Activated gamma-delta T cell treated with Interleukin-2 at 50 U/mL for 16 hours (primary cell): ENCODE measurements at places on chromosomes 7 and 10.

GRCh38 chr10:112815269-112816032, 134.6 kb upstream of the TCF7L2 start:
- no peak for DNase-seq

- DNase-seq, result no peak
These were observed 27.2 kb downstream of the ANK3 start for GRCh38 chr10:60362461-60362860.

- DNase-seq, result no peak
These were observed 20.9 kb downstream of the AKR1D1 start for GRCh38 chr7:138097064-138097741.

GRCh38 chr10:110802551-110803238, 69.0 kb upstream of the PDCD4 start:
- peak; percentile 10 for DNase-seq
